ENCODE measurements at places on chromosomes 2 and 18. TPM values are rescaled to one million over a fixed set of nuclear protein-coding genes. Genes with fewer than 3 reads are reported as not detected.

GRCh38 chr18:52000435-52000834 is 339.6 kb upstream of the DCC start:
- H3K4me3 ChIP-seq: no peak overlapping the region
- no peaks in the 10 kb centered on the region for H3K27me3 ChIP-seq
- no peaks in the 10 kb centered on the region for H3K4me1 ChIP-seq
- no peak for DNase-seq
- no peaks in the 10 kb centered on the region for H3K36me3 ChIP-seq

LRRFIP1 gene
- 17.4 TPM for polyA plus RNA-seq

DNA sequence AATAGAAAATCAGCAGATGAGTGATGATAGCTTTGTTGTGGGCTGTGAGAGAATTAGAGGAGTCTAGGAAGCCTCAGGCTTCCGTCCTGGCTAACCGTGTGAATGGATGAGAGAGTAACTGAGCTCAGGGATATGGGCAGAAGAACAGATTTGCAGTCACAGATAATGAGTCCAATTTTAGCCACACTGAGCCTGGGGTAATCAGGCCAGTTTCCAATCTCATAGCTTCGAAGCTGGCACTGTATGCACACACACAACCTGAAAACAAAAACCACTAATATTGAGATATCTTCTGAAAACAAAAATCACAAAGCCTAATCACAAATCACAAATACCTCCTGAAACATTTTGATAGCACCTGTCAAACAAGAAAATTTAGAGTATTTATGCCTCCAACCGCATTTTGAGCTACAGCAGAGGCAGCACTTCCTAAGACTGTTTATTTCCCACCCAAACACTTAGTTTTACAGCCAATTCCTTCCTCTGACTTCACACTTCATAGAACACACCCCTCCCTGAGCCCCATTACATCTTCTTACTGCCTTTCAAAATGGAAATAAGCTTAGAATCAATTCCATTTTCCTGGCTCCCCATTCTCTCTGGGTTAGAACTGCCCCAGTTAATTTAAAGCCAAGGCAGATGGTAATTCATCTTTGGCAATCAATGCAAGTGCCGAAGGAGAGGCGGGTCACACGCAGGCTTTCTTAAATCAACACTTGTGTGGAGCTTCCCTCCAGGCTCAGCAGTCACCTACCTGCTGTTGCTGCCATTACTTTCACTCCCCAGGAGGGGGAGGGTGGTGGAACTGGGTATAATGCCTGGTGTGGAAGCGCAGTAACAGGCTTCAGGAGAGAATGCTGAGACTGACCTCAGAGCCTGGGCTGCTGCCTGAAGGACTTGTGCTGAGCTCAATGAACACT is 18.9 kb downstream of the TTR start:
- no peak overlapping the region for H3K27ac ChIP-seq
- no peaks in the 10 kb centered on the region for H3K36me3 ChIP-seq
- no peak for DNase-seq
- H3K27me3 ChIP-seq: no peaks in the 10 kb centered on the region
- H3K4me1 ChIP-seq: no peaks in the 10 kb centered on the region
- H3K4me3 ChIP-seq: no peak overlapping the region

TRIM54 gene
- 28.3 TPM for polyA plus RNA-seq

- no peak overlapping the region for H3K4me3 ChIP-seq
- no peaks in the 10 kb centered on the region for H3K36me3 ChIP-seq
- H3K4me1 ChIP-seq: peaks cover 10% of the 10 kb centered on the region
- H3K27me3 ChIP-seq: no peaks in the 10 kb centered on the region
- no peak for DNase-seq
Observed at GRCh38 chr2:206212673-206213513, 53.2 kb downstream of the EEF1B2 start.

DNA sequence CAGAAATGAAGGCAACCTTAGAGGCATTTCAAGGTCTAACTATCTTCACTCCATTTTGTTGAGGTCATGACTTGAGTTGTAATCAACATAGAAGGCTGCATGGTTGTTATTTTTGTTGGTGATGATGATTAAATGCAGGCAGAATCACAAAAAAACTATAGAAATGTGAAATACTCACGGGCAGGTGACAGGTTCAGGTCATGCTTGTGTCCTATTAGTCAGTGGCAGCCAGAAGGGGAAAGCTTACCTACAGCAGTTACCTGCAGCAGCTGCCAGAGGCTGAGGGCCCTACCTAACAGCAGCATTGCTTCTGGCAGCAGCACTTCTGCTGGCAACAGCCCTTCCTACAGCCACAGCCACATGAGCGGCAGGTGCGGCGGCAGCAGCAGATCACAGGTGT is 394 bp downstream of the SCYGR3 start:
- H3K36me3 ChIP-seq: no peaks in the 10 kb centered on the region
- H3K27ac ChIP-seq: no peak overlapping the region
- no peaks in the 10 kb centered on the region for H3K4me1 ChIP-seq
- H3K4me3 ChIP-seq: no peak overlapping the region

FAP gene
- 5.6 TPM for polyA plus RNA-seq

- H3K27me3 ChIP-seq: no peaks in the 10 kb centered on the region
- H3K4me1 ChIP-seq: no peaks in the 10 kb centered on the region
- H3K27ac ChIP-seq: no peak overlapping the region
Observed at GRCh38 chr2:196105951-196106350, 37.3 kb upstream of the DNAH7 start.

ERBB4 gene
- 6.1 TPM for polyA plus RNA-seq

GRCh38 chr2:241813644-241814392 is 4.8 kb downstream of the NEU4 start:
- no peak overlapping the region for H3K4me3 ChIP-seq
- DNase-seq: no peak
- H3K27ac ChIP-seq: no peak overlapping the region
- no peaks in the 10 kb centered on the region for H3K36me3 ChIP-seq
- peaks cover 10% of the 10 kb centered on the region for H3K4me1 ChIP-seq

TNFRSF11A gene
- 3.3 TPM for polyA plus RNA-seq

DNA sequence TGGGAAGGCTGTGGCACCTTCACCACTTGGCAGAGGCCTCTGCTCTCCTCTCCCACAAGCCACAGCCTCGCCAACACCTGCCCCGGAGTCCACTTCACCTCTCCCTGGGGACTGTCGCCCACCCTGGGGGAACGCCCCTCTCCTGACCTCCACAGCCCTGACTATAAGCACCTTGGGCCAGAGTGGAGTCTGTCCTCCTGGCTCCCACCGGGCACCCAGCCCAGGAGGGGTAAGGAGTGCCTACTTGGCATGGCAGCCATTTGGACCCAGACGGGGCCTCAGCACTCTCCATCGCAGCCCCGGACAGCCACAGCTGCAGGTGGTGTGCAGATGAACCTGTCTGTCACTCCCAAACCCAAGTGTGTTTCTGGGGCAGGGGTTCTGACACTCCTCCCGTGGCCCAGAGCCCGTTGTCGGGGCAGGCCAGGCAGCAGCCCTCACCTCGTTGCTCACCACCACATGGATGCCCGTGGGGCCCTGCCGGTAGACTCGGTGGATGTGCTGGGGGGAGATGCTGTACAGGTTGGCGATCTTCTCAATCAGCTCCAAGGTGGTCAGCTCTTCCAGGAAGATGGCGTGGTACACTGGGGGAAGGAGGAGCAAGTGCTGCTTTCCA is 53.5 kb downstream of the TFCP2L1 start:
- no peak overlapping the region for H3K27ac ChIP-seq
- H3K4me3 ChIP-seq: no peak overlapping the region
- no peaks in the 10 kb centered on the region for H3K36me3 ChIP-seq
- no peaks in the 10 kb centered on the region for H3K27me3 ChIP-seq

PLCD4 gene
- polyA plus RNA-seq: 13.9 TPM

ABCB6 gene
- 94.8 TPM for polyA plus RNA-seq

GRCh38 chr2:103921161-103921560 is 932.8 kb upstream of the POU3F3 start:
- no peak for DNase-seq
- H3K27ac ChIP-seq: no peak overlapping the region
- no peaks in the 10 kb centered on the region for H3K27me3 ChIP-seq
- no peaks in the 10 kb centered on the region for H3K36me3 ChIP-seq
- H3K4me3 ChIP-seq: no peak overlapping the region

SLC5A7 gene
- polyA plus RNA-seq: 0.21 TPM

GRCh38 chr2:234953116-234954031 is 1.6 kb downstream of the SH3BP4 start:
- peak overlapping the region; percentile 81 for H3K4me3 ChIP-seq
- peak overlapping the region; percentile 91 for H3K27ac ChIP-seq
- peak; percentile 37 for DNase-seq
- no peaks in the 10 kb centered on the region for H3K36me3 ChIP-seq

- DNase-seq: no peak
- H3K27me3 ChIP-seq: no peaks in the 10 kb centered on the region
- no peak overlapping the region for H3K4me3 ChIP-seq
- no peaks in the 10 kb centered on the region for H3K36me3 ChIP-seq
Observed at GRCh38 chr2:172986040-172986439, 89.6 kb upstream of the MAP3K20 start.

- H3K4me3 ChIP-seq: no peak overlapping the region
- no peak for DNase-seq
- H3K27ac ChIP-seq: no peak overlapping the region
- peaks cover 8% of the 10 kb centered on the region for H3K4me1 ChIP-seq
- no peaks in the 10 kb centered on the region for H3K36me3 ChIP-seq
Observed at GRCh38 chr2:70771446-70771845, 3.4 kb upstream of the ADD2 start.

EGR4 gene
- polyA plus RNA-seq: 4.6 TPM

LAMA1 gene
- 35.7 TPM for polyA plus RNA-seq

- no peak overlapping the region for H3K4me3 ChIP-seq
- no peak overlapping the region for H3K27ac ChIP-seq
- H3K36me3 ChIP-seq: no peaks in the 10 kb centered on the region
- no peaks in the 10 kb centered on the region for H3K4me1 ChIP-seq
Observed at GRCh38 chr18:59915606-59916005, 15.8 kb downstream of the PMAIP1 start.

- H3K36me3 ChIP-seq: no peaks in the 10 kb centered on the region
- H3K27ac ChIP-seq: no peak overlapping the region
- no peaks in the 10 kb centered on the region for H3K4me1 ChIP-seq
- H3K27me3 ChIP-seq: no peaks in the 10 kb centered on the region
Observed at GRCh38 chr2:168120730-168121129, 126.7 kb downstream of the STK39 start.

GRCh38 chr2:134154246-134154645 is 99.6 kb upstream of the MGAT5 start:
- DNase-seq: no peak
- no peak overlapping the region for H3K27ac ChIP-seq
- no peak overlapping the region for H3K4me3 ChIP-seq
- H3K27me3 ChIP-seq: no peaks in the 10 kb centered on the region
- H3K4me1 ChIP-seq: no peaks in the 10 kb centered on the region

GRCh38 chr2:208135794-208136715 is 6.4 kb upstream of the CRYGC start:
- H3K4me3 ChIP-seq: no peak overlapping the region
- no peaks in the 10 kb centered on the region for H3K4me1 ChIP-seq
- DNase-seq: no peak
- H3K27ac ChIP-seq: no peak overlapping the region
- no peaks in the 10 kb centered on the region for H3K27me3 ChIP-seq
- no peaks in the 10 kb centered on the region for H3K36me3 ChIP-seq

DNA sequence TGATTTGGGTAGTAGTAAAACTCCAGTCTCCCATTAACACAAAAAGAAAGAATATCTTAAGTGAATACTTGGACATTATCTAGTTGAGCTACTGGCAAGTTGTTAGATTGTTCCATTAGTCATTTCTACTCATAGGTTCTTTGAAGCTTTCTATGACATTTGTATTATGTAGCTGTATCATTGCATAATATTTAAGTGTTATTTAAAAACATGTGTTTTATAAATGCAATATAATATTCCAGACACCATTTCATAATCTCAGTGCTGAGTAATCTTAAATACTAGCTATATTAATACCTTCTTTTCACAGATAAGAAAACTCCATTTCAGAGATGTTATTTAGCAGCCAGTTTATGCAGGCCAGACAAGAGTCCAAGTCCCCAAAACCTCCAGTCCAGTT is 271.9 kb downstream of the NCKAP5 start:
- no peak overlapping the region for H3K27ac ChIP-seq
- no peaks in the 10 kb centered on the region for H3K36me3 ChIP-seq
- H3K4me1 ChIP-seq: no peaks in the 10 kb centered on the region
- H3K4me3 ChIP-seq: no peak overlapping the region

DSC1 gene
- 0.07 TPM for polyA plus RNA-seq

DNA sequence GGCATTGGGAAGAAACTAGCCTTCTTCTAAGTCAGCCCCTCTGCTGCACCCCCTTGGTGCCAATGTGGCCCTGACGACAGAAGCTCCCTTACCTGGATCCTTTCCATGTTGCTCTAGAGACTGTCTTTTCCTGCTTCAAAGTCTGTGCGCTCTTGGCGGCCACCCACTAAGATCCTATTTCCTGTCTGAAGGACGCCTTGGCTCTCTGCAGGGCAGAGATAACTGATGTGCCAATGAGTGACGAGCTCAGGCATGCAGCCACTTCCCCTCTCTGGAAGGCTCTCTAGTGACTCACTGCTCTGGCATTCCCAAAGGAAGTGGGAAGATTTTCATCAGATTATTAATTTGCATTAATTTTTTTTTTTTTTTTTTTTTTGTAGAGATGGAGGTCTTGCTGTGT is 273.5 kb downstream of the CDH20 start:
- DNase-seq: peak; percentile 69
- H3K4me1 ChIP-seq: peaks cover 7% of the 10 kb centered on the region
- H3K27ac ChIP-seq: peak overlapping the region; percentile 9
- peak overlapping the region; percentile 2 for H3K4me3 ChIP-seq

GRCh38 chr2:226581661-226582060 is 218.0 kb downstream of the IRS1 start:
- H3K27ac ChIP-seq: no peak overlapping the region
- H3K36me3 ChIP-seq: no peaks in the 10 kb centered on the region
- no peaks in the 10 kb centered on the region for H3K27me3 ChIP-seq
- H3K4me1 ChIP-seq: no peaks in the 10 kb centered on the region
- H3K4me3 ChIP-seq: no peak overlapping the region

DNA sequence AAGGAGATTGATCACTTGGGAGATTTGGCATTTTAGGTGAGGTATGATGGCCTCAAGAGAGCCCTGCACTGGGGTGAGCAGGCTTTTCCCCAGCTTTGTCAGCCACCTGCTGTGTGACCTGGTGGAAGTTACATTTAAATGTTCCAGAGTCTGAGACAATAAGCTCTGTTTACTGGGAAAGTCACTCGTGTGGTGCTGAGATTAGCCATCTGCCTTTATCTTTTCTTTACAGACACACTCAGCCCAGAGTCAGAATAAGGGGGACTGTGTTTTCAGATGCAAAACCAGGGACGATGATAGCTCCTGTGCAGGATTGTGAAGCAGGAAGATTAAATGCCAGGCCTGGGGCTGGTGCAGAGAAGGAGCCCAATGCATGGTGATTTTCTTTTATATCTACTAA is 47.9 kb downstream of the SH3RF3 start:
- H3K27me3 ChIP-seq: no peaks in the 10 kb centered on the region
- DNase-seq: no peak
- H3K4me3 ChIP-seq: no peak overlapping the region
- H3K4me1 ChIP-seq: peaks cover 24% of the 10 kb centered on the region

DNA sequence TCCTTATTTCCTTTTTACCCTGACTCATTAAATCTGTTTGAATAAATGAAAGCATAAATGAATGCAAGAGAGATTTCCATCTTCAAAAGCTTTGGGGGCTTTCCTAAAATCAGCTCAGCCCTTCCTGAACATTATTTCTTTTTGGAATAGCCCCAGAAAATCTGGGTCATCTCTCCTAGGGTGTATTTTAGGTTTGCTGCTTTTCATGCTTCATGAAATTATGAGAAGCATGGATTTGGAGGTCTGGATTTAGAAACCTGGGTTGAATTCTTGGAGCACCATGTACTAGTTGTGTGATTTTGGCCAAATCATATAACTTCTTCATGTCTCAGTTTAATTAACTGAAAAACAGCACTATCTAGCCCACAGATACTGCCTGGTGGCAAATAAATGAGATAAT is 24.0 kb upstream of the PELI1 start:
- no peak overlapping the region for H3K4me3 ChIP-seq
- H3K27ac ChIP-seq: no peak overlapping the region
- no peaks in the 10 kb centered on the region for H3K36me3 ChIP-seq
- no peak for DNase-seq
- H3K4me1 ChIP-seq: no peaks in the 10 kb centered on the region

GRCh38 chr18:32730068-32730467 is 42.8 kb downstream of the KLHL14 start:
- no peak overlapping the region for H3K4me3 ChIP-seq
- no peaks in the 10 kb centered on the region for H3K36me3 ChIP-seq

Data from testis (tissue), 5 donors.